ENCODE measurements at places on chromosomes 7 and 10.

GRCh38 chr10:22837351-22837750, 90.5 kb upstream of the ARMC3 start:
- DNase-seq, result no peak

GRCh38 chr10:26335574-26336093, 102.5 kb upstream of the APBB1IP start:
- DNase-seq, result no peak

DNA sequence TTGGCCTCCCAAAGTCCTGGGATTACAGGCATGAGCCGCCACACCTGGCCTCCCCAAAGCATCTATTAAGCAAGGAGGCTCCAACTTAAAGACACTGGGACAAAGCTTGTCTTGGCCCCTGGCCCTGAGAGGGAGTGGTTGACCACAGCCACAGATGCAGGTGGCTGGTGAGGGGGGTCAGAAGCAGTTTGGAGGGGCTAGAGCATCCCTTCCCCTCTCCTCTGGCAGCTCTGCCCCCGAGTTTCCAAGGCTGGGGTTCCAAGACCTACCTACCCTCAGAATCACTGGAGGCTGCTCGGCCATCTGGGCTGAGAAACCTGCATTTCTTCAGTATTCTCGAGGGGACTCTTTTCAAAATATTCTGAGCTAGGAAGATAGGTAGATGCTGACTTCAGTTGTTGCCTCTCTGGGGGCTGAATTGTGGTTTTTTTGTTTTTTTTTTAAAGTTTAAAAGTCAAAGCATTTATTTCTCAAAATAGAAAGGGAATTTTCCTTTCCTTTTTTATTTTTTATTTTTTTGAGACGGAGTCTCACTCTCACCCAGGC, 32.6 kb downstream of the DDIT4 start:
- no peak for DNase-seq

DNA sequence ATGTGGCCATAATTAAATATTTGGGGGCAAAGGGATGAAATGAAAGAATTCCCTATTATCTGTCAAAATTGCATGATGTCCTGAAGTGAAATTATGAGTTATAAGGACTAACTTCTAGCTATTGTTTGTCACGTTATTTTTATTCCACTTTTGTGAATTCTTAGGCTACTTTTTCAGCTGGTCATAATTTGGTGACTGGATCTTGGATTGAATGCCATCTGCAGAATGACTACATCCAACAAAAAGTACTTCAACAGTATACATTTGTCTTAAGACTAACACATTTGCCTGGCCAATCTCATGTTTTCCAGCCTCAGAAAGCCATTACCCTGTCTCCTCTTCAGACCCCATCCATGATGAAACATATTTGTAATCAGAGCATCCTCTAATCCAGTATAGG, 48.1 kb upstream of the WNT16 start:
- DNase-seq, result no peak

GRCh38 chr7:149216402-149216801, 21.1 kb downstream of the ZNF282 start:
- DNase-seq, result no peak

GRCh38 chr10:132793213-132793612, 7.3 kb upstream of the NKX6-2 start:
- no peak for DNase-seq

DNA sequence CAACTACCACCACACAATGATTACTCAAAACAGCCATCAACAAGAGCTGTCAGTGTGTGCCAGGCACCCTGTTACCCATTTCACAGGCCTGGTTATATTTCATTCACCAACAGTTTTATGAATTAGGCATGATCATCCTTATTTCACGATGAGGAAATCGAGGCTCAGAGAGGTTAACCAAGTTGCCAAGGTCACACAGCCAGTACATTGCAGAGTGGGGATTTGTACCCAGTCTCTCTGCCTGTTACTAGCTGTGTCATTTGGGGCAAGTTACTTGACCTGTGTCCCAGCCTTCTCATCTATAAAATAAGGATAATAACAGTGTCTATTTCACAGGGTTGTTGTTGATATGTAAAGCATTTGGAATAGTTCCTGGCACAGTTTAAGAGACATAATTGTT, 97.2 kb downstream of the COL13A1 start:
- DNase-seq, result no peak

DNA sequence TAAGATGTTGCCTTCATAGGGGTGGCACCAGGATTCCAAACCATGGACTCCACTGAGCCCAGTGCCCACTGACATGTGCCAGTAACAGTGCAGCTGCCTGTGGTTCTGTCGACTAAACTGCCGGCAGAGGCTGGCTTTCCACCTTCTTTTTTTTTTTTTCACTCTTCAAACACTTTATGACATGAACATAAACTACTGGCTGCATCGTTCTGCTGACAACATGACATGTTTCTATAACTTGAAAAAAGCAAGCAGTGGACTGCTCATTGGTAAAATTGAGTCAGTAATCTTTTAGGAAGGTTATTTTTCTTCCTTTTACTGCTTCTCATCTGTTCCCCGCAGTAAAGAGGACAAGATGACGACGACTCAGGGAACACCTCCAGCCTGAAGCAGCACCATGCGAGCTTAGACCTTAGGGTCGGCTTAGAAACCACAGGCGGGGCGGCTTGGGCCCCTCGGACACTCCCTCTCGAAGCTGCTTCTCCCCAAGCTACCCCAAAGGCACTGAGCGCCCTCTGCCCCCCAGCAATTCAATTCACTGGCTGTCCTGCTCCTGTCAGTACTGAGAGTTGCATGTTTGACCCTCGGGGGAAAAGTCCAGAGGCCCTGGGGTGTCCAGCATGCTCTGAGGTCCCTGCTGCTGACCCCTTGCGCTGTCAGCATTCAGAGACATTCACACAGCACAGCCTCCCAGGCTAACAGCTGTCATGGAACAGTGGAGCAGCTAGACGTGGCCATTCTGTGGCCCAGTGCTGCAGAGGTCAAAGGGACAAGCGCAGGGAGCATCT, 112.5 kb downstream of the EGFR start:
- DNase-seq, result no peak

GRCh38 chr10:62384057-62384446, 9.9 kb downstream of the ZNF365 start:
- no peak for DNase-seq

DNA sequence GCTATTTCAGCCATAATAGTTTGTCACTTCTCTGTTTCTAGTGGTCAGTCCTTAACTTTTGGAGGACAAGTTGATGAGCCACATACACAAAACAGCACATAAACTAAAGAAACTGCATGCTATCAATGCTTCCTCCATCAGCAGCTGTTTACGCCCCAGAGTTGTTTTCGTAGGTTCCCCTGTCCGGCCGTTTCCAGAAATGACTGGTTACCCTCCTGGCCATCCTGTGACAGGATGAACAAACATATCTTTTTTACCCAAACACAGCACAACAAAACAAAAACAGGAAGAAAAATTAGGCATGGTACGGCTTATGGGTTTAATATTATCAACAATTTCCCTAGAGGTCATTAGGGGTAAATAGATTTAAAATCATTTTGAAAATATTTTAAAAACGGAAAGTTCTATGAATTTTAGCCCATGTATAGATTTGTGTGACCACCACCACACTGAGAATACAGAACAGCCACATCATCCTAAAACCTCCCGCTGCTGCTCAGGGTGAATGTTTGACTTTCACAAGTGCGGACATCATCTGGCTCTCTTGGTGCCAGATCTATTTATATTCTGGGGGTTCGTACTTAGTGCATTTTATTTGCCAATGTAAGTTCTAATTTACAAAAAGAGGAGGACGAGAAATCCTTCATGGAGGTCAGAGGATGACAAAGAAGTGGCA, 74.8 kb downstream of the HIPK2 start:
- DNase-seq, result no peak

- DNase-seq, result no peak
Measured at GRCh38 chr10:123522702-123523312, 143.3 kb upstream of the GPR26 start.

GRCh38 chr10:79385392-79385795, 38.1 kb downstream of the PPIF start:
- DNase-seq, result no peak

DNA sequence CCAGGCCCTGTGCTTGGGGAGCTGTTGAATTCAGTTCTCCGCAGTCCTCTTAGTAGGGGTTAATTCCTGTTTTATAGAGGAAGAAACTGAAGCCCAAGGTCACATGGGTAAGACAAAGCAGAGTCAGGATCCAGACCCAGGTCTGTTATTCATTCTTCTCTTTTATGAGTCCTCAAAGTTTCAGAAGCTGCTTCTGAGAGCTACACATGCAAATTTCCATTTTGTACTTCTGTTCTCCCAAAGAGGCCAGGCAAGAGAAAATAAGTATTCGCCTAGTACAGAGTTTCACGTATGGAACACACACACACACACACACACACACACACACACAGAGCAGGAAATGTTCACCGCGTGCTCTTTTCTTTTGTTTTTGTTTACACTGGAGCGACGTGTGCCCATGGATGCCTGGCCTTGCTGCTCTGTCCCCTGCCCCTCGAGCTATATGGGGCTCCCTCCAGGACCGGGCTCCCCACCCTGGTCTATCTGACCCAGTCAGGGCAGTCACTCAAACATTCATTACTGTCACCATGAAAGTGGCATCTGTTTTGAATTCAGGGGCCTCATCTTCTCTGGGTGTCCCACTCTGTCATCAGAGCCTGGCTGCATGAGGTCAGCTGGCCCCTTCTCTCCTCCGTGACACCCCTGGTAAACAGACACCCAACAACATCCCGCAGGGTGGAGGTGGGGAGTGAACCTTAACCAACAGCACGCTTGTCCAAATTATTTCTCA, 84.4 kb downstream of the TNS3 start:
- DNase-seq, result no peak

DNA sequence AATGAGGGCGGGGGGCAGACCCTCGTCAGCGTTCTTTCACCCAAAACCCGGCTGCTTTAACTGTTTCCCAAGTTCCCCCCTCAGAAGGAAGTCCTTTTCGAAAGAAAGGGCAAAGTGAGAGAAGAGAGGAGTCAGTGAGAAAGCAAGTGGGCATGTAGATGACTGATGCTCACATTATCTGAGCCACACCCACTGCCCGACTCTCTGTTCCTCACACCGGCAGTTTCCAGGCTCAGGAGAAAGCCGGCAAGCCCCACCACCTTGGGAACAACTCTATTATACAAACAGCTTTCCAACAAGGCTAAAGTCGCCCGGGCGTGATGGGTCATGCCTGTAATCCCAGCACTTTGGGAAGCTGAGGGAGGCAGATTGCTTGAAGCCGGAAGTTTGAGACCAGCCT, 23.1 kb downstream of the RCC1L start:
- DNase-seq, result no peak

GRCh38 chr7:140230516-140230860, 53.7 kb upstream of the KDM7A start:
- DNase-seq, result no peak

GRCh38 chr10:70337201-70337651, 45.2 kb downstream of the LRRC20 start:
- no peak for DNase-seq

DNA sequence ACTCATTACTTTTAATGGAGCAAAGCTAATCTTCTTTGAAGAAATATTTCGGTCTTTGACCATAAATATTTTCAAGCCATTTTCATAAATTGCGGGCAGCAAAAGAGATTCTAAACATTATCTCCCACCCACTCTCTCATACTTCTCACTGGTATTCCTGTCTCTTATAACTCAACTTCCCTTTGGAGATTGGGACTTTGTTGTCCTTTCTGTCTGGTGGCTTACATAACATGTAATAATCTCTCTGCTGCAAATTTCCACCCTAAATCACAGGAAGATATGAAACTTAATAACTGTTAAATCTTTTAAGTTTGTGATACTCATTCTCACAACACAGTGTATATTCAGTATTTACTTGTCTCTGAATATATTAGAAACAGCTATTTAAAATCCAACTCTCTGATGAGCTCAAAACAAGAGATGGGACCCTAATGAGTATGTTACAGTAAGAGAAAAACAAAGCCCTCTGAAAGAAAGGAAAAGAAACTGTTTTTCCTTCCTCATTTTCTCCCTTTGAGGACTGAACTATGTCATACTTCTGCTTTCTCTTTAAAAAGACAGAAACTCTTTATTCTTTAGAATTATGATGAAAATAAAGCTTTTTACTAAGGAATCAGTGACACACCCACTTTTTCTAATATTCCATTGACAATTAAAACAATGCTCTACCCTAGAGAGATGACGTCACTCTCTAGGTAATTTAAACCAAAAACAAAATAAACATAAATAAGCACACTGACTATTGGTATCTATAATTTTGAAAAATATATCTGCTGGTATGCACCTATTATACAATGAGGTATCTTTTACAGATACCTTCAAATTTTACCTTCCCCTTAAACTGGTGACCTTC, 14.7 kb downstream of the CALCR start:
- no peak for DNase-seq

DNA sequence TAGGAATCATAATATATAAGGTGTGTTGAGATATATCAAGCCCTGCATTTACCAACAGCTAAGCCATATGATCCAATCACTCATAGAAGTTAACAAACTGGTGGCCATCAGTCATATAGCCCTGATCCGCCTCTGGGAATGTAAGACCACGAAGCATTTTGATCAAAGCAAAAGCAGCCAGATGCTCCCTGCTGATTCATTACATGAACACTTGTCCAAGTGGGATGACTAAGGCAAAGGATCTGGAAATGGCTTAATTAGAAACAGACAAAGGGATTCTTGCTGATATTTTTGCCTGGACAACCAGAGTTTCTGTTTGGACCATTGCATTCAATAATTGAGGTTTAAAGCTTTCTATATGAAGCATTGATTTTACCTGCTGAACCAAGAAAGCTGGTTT, 535.5 kb downstream of the GPAM start:
- DNase-seq, result no peak

Data from endothelial cell (in vitro differentiated cells).